ENCODE measurements at places on chromosomes 2 and 18.
A peak's percentile ranks its signal among the peaks of the same experiment; 100 is the strongest.

- no peak for DNase-seq
Measured at GRCh38 chr2:232473467-232473890, 14.2 kb downstream of the ECEL1 start.

DNA sequence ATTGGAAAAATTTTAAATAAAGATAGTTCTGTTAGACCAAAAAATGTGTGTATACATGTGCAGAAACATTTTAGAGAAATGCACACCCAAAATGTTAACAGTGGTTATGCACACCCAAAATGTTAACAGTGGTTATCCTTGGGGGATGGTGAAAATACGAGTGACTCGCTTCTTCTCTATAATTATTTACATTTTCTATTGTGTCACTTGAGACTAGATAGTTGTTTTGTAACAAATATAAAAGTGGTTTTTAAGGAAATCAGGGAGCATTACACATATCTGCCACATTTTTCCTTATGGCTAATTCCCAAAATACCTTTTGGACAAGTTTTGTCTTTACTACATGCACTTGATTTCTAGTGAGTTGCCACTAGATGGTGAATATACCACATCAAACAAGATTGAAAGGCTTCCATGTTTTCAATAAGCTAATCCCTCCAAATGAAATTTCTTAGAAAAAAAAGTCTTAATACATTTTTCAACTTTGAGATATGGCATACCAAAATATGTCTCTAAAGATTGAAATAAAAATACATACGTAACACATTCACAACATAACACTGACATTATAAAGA is 9.0 kb upstream of the HIBCH start:
- DNase-seq: no peak

- DNase-seq: no peak
Measured at GRCh38 chr18:10971717-10972116, 177.7 kb downstream of the PIEZO2 start.

DNA sequence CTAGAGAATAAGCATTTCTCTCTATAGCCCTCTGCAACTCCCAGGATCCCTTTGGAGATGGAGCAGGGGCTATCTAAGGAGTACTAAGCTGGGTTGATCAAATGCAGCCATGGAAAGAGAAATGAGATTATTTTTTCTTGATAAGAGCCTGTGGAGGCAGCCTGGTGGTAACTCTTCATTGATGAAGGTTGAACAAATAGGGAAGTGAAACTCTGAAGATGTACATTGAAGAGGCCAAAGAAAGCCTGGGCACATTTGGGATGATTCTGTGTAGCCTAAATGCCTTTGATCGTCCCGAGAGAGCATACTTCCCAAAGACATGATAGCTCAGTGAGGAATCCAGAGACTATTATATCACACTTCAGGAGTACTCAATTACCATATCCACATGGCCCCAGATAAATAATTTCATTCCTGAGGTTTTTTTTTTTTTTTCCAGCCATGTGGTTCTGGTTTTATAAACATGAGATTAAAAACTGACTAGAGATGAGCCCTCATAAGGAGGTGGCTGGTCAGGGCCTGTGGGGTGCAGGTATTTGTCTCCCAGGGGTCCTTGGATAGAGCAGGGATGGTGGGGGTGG is 192.5 kb downstream of the TPGS2 start:
- no peak for DNase-seq

GRCh38 chr2:25548601-25549000 is 124.8 kb downstream of the DTNB start:
- DNase-seq: no peak

DNA sequence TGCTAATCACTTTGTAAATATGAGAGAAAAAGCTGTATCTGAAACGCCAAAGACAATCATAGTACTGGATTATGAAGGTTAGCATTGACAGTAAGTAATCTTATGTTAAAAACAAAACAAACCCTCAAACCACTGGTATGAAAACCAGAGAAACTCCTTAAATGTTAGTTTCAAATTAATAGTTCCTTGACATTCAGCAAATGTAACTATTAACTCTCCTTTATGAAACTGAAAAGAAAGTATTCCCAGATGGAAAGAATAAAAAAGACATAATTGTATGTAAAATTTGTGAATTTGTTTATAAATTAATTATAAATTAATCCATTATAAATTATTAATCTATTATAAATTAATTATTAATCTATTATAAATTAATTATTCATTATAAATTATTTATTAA is 12.3 kb downstream of the FASTKD1 start:
- DNase-seq: no peak

DNA sequence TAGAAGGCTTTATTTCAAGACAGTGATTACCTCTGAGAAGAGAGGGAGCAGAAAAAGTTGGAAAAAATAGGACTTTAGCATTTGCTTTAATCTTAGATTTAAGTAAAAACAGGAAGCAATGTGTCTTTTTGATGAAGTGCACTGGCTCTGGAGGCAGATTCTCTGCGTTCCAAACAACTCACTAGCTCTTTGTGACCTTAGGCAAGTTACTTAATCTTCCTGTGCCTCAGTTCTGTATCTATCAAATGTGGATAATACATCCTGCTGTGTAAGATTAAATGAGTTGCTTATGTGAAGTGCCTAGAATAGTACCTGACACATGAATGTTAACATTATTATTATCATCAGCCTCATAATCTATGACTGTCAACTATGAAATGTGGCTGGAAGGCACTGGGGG is 42.3 kb downstream of the RPRD1A start:
- no peak for DNase-seq

- no peak for DNase-seq
Measured at GRCh38 chr2:143891879-143892308, 628.0 kb downstream of the ZEB2 start.

GRCh38 chr2:1940679-1941078 is 196.4 kb upstream of the PXDN start:
- DNase-seq: no peak

DNA sequence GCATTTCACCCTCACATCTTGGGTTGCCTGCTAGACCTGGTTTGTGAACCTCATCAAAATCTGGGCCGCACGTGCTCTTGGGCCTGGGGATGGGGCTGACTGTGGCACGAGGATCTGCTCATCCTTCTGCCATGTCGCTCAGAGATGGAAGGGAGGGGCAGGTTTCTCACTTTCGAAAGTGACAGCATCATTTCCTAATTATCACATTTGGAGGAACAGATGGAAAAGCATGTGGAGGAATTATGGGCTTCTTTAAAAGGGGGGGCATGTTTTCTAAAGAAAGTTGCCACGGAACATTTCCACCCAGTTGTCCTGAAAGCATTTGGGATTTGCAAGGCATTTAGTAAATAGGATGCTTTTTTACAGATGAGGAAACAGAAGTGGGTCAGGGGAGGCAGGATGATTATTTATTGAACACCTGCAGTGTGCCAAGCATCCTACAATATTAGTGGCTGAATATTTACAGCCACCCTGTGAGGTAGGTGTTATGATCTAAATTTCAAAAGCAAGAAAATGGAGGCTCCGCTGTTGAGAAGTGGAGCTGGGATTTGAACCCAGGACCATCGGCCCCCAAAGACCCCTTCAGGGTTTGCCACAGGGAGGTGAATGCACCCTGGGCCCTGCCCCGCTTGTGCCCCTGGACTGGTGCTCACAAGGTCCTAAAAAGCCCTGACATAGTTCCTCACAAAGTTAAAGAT is 104.2 kb upstream of the MYCN start:
- no peak for DNase-seq

GRCh38 chr18:63238693-63239075 is 80.9 kb downstream of the BCL2 start:
- no peak for DNase-seq

GRCh38 chr2:56185101-56185581 is 1.4 kb downstream of the CCDC85A start:
- DNase-seq: peak; percentile 35

GRCh38 chr2:175690113-175690837 is 311.8 kb downstream of the LNPK start:
- no peak for DNase-seq

GRCh38 chr2:222884114-222884771 is 23.4 kb downstream of the ACSL3 start:
- no peak for DNase-seq
